ENCODE measurements at places on chromosomes 2 and 18.

DNA sequence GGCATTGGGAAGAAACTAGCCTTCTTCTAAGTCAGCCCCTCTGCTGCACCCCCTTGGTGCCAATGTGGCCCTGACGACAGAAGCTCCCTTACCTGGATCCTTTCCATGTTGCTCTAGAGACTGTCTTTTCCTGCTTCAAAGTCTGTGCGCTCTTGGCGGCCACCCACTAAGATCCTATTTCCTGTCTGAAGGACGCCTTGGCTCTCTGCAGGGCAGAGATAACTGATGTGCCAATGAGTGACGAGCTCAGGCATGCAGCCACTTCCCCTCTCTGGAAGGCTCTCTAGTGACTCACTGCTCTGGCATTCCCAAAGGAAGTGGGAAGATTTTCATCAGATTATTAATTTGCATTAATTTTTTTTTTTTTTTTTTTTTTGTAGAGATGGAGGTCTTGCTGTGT is 273.5 kb downstream of the CDH20 start:
- DNase-seq: peak; percentile 97

DNA sequence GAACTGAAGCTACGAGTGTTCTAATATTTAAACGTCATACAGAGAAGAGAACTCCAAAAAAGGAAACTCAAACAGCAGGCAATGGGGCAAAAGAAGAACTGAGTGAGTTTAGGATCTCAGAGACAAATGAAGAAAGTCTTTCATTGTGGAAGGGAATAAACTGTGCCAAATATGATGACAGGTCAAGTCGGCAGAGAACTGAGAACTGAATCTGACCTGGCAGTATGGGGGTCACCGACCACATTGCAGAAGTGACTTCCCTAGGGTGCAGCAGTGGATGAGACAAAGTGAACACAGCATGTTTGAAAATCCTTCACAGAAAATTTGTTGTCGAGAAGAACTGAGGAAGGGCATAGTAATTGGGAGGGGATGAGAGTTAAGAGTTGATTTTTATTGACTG is 55.9 kb downstream of the TTC21B start:
- no peak for DNase-seq

- no peak for DNase-seq
These were observed 1.9 kb downstream of the WDR12 start for GRCh38 chr2:202909394-202910192.

DNA sequence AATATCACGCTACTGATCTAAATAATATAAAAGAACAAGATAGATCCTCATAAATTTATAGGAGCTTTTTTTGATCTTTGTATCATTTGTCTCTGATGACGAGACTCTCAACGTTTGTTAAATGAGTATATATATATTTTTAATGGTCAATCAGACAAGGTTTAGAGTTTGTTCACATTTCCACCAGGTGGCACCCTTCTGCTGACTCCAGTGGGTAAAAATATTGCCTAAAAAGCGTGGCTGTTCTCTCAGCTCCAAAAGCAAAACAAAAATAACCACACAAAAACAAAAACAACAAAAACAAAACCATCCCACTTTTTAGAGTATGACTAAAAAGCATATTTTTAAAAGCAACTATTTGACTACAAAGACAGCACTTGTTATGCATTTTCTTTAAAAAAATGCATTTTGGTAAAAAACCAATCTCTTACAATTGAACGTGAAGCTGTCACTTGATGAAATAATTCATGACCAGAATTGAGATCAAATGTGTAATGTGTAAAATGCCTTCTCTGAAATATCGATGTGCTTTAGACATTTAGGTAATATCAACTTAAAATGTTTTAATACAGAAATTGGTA is 723.2 kb downstream of the DPP10 start:
- peak; percentile 72 for DNase-seq

GRCh38 chr2:185921048-185921756 is 182.6 kb downstream of the FSIP2 start:
- DNase-seq: no peak

DNA sequence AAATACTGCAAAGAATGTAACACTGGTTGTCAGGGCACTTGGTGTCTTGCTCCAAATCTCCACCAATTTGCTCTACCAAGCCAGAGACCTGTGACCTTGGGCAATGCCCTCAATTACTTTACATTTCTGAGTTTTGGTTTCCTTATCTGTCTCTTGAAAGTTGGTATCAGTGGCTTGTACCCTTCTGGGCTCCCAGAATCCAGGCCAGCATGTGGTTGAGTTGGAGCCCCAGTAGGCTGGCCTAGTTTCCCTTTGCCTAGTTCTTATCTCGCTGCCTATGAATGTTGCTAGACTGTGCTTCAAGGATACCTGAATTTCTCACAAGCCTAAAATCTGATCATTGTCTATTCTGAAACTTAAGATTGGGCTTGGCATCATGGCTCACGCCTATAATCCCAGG is 26.6 kb downstream of the MEP1B start:
- DNase-seq: no peak

DNA sequence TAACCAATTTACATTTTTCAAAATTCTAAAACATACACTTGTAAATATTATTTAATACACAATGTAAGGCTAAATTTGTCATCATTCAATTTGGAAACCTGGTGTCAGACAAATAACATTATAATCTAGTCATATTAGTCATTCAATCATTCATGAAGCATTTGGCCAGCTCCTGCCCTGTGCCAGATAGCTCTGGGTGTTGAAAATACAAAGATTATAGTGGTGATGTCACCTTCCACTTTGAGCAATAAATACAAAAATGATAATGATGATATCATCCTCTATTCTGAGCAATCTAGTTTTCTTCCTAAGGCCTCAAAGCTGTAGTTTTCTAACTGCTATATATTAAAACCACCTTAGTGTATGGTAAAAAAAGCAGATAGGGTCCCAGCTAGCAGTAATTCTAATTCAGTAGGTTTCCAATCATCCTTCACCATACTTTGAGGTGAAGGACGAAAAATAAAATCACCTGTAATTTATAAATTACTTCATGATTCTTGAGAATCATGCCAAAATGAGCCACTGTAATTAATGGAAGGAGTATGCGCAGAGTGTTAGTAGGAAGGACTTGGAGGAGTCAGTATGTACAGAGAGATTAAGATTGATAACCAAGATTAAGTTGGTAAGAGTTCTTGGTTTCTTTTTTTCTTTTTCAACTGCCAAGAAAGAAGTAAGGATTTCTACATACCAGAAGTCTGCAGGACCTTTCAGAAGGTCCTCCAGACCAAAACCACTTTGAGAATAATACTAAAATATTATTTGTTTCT is 23.2 kb downstream of the MEMO1 start:
- DNase-seq: no peak

- DNase-seq: no peak
These were observed 59.7 kb upstream of the PMAIP1 start for GRCh38 chr18:59839931-59840685.

DNA sequence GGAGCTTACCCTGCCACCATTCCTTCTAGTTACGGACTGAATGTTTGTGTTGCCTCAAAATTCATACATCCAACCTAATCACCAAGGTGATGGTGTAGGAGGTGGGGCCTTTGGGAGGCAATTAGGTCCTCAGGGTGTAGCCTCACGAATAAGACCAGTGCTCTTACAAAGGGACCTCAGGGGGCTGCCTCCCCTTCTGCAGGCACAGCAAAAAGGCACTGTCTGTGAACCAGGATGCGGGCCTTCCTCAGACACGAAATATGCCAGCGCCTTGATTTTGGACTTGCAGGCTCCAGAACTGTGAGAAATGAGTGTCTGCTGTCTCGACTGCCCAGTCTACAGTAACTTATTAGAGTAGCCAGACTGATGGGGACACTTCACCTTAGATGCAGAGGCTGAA is 150.4 kb upstream of the HDAC4 start:
- DNase-seq: no peak

- no peak for DNase-seq
These were observed 142.4 kb upstream of the ALPP start for GRCh38 chr2:232236200-232236599.

- peak; percentile 91 for DNase-seq
These were observed 397.9 kb downstream of the MEIS1 start for GRCh38 chr2:66832646-66833435.

DNA sequence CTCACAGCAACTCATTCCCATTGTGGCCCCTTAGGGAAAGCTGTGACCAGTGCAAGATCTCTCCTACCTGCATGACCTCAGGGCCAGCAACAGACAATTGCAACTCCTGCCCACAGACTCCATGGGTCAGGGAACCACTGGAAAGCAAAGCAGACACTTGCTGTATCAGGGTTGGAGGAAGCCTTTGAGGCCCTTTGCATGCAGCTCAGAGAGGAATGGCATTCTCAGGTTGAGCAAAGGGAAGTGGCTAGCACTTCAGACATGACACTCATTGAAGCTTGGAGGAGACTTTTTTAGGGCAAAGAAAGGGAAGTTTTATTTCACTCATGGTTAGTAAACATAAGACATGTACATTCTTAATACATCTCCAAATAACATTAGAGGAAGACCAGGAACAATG is 22.1 kb downstream of the IL1F10 start:
- DNase-seq: no peak

GRCh38 chr2:122528061-122528460 is 772.6 kb downstream of the TSN start:
- no peak for DNase-seq

DNA sequence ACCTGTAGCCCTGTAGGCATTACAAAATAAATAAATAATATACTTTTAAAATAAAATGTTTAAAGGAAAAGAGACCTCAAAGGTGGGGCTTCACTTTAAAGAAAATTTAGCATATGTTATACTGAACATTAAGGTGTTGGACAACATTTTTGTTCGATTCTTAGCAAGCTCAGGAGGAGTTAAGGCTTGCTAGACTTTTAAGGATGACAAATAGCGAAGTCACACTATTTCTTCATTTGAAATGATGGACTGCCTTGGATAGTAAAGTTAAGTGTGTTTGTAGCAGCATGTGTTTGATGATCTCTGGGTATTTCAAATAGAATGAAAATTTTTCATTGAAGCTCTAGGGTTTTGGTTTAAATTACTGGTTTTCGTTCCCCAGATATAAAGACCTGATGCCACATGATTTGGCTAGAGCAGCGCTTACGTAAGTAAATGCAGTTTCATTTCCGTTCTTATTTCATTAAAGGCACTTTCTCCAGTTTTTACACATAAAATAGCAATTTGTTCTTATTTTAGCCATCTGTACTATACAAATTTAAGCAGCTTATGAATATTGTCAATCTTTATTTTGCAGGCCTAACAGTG is 24.9 kb downstream of the HADHB start:
- DNase-seq: no peak

- peak; percentile 89 for DNase-seq
These were observed at the start of gene MBD5 for GRCh38 chr2:148021059-148021861. Gene MBD5, plus strand, starts transcription at chr2:148021091.

DNA sequence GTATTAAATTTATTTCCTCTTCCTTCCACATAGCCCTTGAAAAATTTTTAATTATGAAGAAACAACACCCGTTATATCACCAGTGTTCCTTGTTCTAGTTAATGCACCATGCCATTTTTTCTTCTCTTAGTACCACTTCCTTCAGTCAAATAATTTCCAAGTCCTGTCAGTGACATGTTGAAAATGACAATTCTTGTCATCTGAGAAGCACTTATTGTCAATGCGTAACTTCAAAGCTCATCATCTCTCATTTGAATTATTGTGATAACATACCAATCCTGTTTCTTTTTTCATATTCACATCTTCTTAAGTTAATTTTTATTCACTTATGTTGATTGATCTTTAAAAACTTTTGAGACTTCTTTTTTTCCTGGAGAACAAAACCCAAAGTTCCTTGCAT is 320.4 kb downstream of the ASXL3 start:
- no peak for DNase-seq

DNA sequence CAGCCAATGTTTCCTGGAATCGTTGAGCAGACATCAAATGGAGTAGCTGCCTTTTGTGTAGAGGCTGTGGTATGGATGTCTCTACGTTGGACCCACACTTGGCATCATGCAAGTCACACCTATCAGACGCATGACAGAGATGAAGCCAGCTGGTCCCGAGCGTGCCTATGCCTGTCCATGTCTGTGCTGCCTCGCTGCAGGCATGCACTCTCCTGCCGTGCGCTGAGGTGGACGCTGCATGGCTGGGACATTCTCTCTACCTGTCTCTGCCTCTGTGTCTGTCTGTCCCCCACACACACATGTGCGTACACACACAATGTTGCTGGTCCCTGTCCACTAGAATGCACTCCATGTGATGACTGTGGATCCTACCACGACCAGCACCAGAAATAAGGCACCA is 514.2 kb upstream of the MYT1L start:
- DNase-seq: no peak

DNA sequence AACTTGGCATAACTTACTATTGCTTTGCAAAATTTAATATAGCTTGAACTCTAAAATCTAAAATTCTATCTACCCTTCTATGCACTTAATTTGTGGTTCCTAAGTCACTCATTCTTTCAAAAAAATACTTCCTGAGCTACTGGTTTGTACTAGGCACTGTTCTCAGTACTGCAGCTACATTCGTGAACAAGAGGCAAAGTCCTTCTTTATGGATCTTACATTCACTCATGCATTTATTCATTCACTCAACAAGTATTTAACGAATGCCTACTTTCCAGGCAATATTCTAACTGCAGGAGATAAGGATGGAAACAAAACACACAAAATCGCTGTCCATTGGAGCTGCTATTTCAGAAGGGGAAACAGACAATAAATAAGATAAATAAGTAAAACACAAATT is 104.8 kb downstream of the NBAS start:
- DNase-seq: no peak

DNA sequence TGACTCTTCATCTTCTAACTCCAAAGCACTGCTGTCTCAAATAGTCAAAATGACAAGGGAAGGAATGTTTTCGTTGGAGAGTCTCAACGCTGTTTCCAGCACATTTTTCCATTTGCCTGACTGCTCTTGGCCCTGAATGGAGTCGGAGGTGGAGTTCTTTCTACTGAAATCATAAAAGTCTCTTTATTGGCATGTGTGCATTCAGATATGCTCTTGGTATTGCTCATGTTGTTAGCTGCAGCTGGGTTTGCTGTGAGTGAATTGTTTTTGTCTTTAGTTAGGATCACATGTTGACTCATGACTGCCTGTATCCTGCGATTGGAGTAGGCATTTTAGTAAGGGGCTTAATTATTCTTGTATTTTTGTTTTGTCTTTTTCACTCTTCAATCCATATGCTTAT is 16.8 kb downstream of the TMEM17 start:
- DNase-seq: no peak

- DNase-seq: no peak
These were observed 122.4 kb downstream of the PTGR3 start for GRCh38 chr18:75086494-75087034.

DNA sequence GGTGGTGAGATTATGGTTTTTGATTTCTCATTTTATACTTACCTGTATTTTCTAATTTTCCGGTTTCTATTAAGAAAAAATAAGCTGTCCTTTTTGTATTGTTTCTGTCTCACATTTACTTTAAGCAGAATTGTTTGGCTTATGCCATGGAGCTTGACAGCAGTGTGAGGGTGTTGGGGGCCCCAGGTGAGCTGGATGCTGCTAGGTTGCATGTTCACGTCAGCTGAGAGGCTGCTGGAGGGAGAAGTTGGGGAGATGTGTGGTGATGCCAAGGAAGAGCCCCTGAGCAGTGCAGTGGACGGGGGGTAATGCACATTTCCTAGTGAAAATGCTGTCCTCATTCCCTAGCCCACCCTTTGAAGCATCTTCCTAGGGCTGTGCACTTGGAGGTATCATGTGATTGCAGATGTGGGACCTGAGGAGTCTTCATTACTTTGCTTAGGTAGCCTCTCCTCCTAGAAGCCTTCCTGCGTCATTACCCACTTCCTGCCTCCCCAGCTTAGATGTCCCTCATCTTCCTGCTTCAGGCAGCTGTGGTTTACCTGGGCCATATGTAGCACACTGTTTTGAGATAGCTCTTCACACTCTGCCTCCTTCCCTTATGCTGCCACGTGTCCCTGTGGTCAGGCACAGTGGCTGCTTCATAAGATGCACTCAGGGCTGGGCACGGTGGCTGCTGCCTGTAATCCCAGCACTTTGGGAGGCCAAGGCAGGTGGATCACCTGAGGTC is 16.2 kb downstream of the ATG16L1 start:
- DNase-seq: no peak

All from lung (tissue), 17 donors.